Activated CD8-positive, alpha-beta memory T cell treated with anti-CD3 and anti-CD28 coated beads, Interleukin-2, amount 10 ng/mL, durations not matched to agents 7 days and 5 days (primary cell): ENCODE measurements at places on chromosomes 16 and 17. TPM values are rescaled to one million over a fixed set of nuclear protein-coding genes. Genes with fewer than 3 reads are reported as not detected.
A peak's percentile ranks its signal among the peaks of the same experiment; 100 is the strongest.

DNA sequence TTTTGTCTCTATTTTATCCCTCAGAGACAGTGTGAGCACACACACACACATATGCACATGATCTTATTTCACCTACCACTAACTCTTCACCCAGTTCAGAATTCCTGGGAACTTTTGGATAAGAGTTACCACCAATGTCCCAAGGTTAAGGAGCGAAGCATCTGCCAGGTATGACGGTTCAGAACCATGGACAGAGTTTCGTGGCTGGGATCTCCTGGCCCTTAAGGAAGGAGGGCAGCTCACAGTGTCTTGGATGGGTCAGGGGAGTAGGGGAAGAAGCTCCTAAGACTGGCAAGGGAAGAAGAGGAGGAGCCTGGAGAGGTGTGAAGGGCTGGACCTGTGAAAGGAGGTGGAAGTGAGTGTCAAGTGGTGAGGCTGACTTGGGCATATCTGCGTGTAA, 23.0 kb upstream of the TMEM132E start:
- H3K4me3 ChIP-seq, result no peak overlapping the region
- H3K27ac ChIP-seq, result no peak overlapping the region
- H3K36me3 ChIP-seq, result no peaks in the 10 kb centered on the region
- no peak for DNase-seq
- no peaks in the 10 kb centered on the region for H3K4me1 ChIP-seq

- H3K27ac ChIP-seq, result no peak overlapping the region
- H3K36me3 ChIP-seq, result no peaks in the 10 kb centered on the region
- DNase-seq, result no peak
- H3K4me1 ChIP-seq, result peaks cover 34% of the 10 kb centered on the region
- H3K27me3 ChIP-seq, result peaks cover 75% of the 10 kb centered on the region
Measured at GRCh38 chr17:47254403-47254943, 846 bp downstream of the ITGB3 start.

GRCh38 chr17:76345377-76345974, 8.2 kb downstream of the PRPSAP1 start:
- H3K4me3 ChIP-seq, result no peak overlapping the region
- peaks cover 2% of the 10 kb centered on the region for H3K4me1 ChIP-seq
- H3K27ac ChIP-seq, result no peak overlapping the region
- H3K36me3 ChIP-seq, result peaks cover 18% of the 10 kb centered on the region
- H3K27me3 ChIP-seq, result no peaks in the 10 kb centered on the region

DNA sequence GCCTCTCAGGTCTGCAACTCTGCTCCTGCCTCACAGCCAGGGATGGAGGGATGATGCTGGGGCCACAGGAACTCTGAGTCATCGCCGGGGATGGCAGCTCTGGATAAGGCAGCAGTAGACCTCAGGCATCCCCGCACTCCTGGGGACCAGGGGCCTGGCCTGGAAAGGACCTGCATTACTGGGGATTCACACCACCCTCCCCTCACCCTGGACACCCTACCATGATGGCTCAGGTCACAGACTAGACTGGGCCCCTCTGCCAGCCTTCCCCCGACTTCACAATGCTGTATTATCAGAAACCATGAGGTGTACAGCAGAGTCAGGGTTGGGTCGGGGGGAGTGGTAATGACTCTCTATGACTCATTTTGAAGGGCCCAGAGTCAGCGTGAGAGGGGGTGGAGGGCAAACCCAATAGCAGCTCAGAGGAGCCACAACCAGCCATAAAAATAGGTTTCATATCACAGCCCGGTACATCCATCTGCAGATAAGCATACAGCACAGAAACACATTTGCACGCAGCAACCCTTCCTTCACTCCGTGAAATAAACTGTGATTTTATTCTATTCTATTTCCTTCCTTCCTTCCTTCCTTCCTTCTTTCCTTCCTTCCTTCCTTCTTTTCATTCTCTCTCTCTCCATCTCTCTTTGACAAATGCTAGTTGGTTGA, 28.8 kb downstream of the DYNLRB2 start:
- peak overlapping the region; percentile 27 for H3K4me3 ChIP-seq
- H3K4me1 ChIP-seq, result peaks cover 68% of the 10 kb centered on the region
- DNase-seq, result peak; percentile 93

DNA sequence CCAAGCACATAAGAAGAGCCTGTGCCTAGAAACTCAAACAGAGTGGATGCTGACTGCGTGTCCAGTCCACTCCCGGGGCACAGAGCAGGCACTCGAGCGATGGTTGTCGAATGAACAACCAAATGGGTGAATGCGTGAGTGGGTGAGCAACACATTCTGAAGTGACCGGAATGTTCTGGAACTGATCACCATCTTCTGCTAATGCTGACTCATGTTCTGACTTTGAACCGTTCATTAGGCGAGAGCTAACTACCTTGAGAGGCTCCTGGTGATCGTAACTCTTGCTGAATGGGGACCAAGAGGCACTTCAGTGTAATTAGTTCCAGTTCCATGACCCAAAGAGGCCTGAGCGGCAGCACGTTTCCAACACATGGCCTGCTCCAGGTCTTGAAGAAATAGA, 37.9 kb downstream of the IRF8 start:
- peaks cover 50% of the 10 kb centered on the region for H3K27me3 ChIP-seq
- H3K4me1 ChIP-seq, result peaks cover 32% of the 10 kb centered on the region
- H3K4me3 ChIP-seq, result peak overlapping the region; percentile 57
- peak overlapping the region; percentile 91 for H3K27ac ChIP-seq
- DNase-seq, result peak; percentile 46

DNA sequence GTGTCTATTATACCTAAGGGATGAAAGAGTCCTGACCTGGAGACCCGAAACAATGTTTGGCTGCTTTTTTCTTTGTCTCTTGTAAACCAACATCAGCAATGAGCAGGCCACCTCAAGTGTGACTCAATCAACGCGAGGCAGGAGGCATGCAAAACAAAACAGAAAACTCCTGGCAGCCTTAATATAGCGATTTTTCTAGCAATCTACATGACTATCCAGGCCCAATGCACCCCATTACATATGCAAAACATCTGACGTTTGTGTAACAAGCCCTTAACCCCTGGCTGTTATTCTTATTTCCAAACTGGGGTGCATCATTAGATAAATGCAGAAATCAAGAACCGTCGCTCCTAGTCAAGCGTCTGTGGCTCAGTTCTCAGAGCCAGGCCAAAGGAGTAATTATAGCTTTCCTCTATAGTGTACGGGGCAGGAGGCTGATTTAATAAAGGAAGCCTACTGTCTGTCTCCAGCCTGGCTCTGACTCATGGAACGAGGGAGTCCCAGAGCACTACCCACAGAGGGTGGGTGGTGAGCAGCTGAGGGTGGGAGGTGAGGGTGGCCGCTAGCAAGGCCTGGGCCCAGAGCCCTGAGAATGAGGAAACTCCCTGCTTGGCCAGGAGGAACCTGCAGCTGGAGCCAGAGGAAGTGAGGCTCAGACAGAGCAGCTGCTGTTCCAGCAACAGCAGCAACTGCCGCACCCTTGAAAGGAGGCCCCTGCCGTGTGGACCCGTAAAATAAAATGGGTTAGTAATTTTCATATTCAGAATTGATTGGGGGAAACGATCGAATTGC, 43.9 kb downstream of the CHD9 start:
- peak overlapping the region; percentile 86 for H3K27ac ChIP-seq
- H3K4me1 ChIP-seq, result peaks cover 36% of the 10 kb centered on the region
- no peaks in the 10 kb centered on the region for H3K27me3 ChIP-seq
- H3K36me3 ChIP-seq, result peaks cover 5% of the 10 kb centered on the region
- peak overlapping the region; percentile 68 for H3K4me3 ChIP-seq
- peak; percentile 73 for DNase-seq

GRCh38 chr17:12478311-12478710, 187.4 kb upstream of the MYOCD start:
- no peaks in the 10 kb centered on the region for H3K36me3 ChIP-seq
- no peaks in the 10 kb centered on the region for H3K4me1 ChIP-seq
- no peak overlapping the region for H3K27ac ChIP-seq
- no peak overlapping the region for H3K4me3 ChIP-seq
- no peaks in the 10 kb centered on the region for H3K27me3 ChIP-seq
- DNase-seq, result no peak

DNA sequence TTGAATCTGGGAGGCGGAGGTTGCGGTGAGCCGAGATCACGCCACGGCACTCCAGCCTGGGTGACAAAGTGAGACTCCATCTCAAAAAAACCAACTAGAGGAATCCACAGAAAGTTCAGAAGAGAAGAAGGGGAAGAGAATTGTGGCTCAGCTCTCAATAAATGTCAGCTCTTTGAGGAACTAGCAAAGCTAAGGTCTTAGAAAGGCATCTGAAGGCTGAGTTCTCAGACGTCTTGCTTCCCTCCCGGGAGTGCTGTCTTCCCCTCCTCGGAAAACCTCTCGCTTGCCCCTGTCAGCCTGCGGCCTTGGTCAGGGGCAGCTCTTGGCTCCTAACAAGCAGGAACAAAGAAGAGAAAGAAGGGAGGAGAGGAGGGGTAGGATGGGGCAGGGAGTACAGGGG, 5.3 kb downstream of the SHPK start:
- H3K4me3 ChIP-seq, result no peak overlapping the region
- H3K27ac ChIP-seq, result no peak overlapping the region
- peaks cover 18% of the 10 kb centered on the region for H3K36me3 ChIP-seq
- H3K4me1 ChIP-seq, result peaks cover 9% of the 10 kb centered on the region

GRCh38 chr17:66255112-66255511, 25.9 kb upstream of the APOH start:
- peak overlapping the region; percentile 12 for H3K4me3 ChIP-seq
- H3K36me3 ChIP-seq, result no peaks in the 10 kb centered on the region
- peak; percentile 49 for DNase-seq
- peak overlapping the region; percentile 80 for H3K27ac ChIP-seq

- H3K27me3 ChIP-seq, result peaks cover 12% of the 10 kb centered on the region
- no peak overlapping the region for H3K4me3 ChIP-seq
- H3K4me1 ChIP-seq, result peaks cover 1% of the 10 kb centered on the region
- DNase-seq, result no peak
Measured at GRCh38 chr17:46764709-46765401, 53.6 kb downstream of the WNT3 start.

- no peaks in the 10 kb centered on the region for H3K27me3 ChIP-seq
- no peak overlapping the region for H3K27ac ChIP-seq
- DNase-seq, result no peak
- no peak overlapping the region for H3K4me3 ChIP-seq
- H3K36me3 ChIP-seq, result peaks cover 4% of the 10 kb centered on the region
- H3K4me1 ChIP-seq, result peaks cover 3% of the 10 kb centered on the region
Measured at GRCh38 chr17:40251576-40251975, 32.5 kb downstream of the WIPF2 start.

DNA sequence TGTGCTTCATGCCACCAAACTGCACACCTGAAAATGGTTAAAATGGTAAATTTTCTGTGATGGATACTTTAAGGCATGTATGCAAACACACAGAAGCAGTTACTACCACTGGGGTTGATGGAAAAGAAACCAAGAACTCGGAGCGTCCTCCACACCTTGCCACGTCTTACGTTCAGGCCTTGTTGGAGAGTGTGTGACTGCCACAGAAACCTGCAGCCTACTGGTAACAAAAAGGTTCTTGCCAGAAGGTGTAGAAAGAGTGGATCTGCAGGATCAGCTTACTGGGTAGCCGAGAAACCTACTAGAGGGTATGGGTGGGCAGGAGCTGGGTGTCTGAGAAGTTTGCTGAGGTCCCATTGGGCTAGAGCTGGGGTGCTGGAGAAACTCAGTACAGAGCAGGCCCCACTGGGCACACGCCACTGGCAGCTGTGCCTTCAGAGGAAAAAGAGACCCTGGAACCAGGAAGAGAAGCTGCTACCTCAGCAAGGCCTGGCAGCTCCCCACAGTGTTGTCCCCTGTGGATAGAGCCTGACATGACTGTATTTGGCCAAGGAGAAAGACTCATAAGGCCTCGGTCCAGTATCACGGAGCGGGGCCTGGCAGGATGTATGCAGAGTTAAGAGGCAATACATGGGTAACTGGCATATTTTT, 204.6 kb downstream of the SEC14L1 start:
- H3K27ac ChIP-seq, result no peak overlapping the region
- no peaks in the 10 kb centered on the region for H3K27me3 ChIP-seq
- peaks cover 13% of the 10 kb centered on the region for H3K36me3 ChIP-seq
- DNase-seq, result peak; percentile 31
- no peak overlapping the region for H3K4me3 ChIP-seq
- H3K4me1 ChIP-seq, result peaks cover 40% of the 10 kb centered on the region

The PHOSPHO1 gene
- not detected for total RNA-seq

The IRF8 gene
- 8.4 TPM for total RNA-seq

The SLC22A31 gene
- total RNA-seq, result not detected

The SULT1A2 gene
- not detected for total RNA-seq

The ACSM2A gene
- not detected for total RNA-seq
